ENCODE measurements at places on chromosomes 5 and 9. TPM values are rescaled to one million over a fixed set of nuclear protein-coding genes. Genes with fewer than 3 reads are reported as not detected.
A peak's percentile ranks its signal among the peaks of the same experiment; 100 is the strongest.

The AHRR gene
- total RNA-seq: 24.0 TPM

The GADD45G gene
- 1.8 TPM for total RNA-seq

The CCNI2 gene
- total RNA-seq: 8.4 TPM

The QRFP gene
- total RNA-seq: not detected

The CDC20B gene
- total RNA-seq: not detected

The OLFM1 gene
- not detected for total RNA-seq

The FGD3 gene
- total RNA-seq: 42.9 TPM

- DNase-seq: no peak
These were observed 45.9 kb downstream of the RANBP17 start for GRCh38 chr5:170907758-170908157.

- no peak for DNase-seq
These were observed 3.8 kb upstream of the PRKAA1 start for GRCh38 chr5:40801771-40802562.

GRCh38 chr5:51379331-51379700 is 3.9 kb upstream of the ISL1 start:
- no peak for DNase-seq

GRCh38 chr5:126446498-126447224 is 23.5 kb downstream of the GRAMD2B start:
- peak; percentile 40 for DNase-seq

GRCh38 chr5:143194206-143194605 is 209.3 kb downstream of the NR3C1 start:
- DNase-seq: no peak

- no peak for DNase-seq
These were observed 615.6 kb downstream of the EBF1 start for GRCh38 chr5:158484150-158484549.

GRCh38 chr9:37187292-37187691 is 66.9 kb downstream of the ZCCHC7 start:
- DNase-seq: peak; percentile 9

DNA sequence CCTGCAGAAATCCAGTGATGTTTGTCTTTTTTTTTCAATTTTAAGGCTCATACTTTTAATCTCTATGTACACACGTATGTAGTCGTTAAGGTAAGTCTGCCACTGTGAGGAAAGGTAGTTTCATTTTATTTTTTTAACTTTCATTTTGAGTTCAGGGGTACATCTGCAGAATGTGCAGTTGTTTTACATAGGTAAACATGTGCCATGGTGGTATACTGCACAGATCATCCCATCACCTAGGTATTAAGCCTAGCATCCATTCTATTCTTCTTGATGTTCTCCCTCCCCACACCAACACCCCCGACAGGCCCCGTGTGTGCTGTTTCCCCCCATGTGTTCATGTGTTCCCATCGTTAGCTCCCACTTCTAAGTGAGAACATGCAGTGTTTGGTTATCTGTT is 19.7 kb downstream of the MUSK start:
- no peak for DNase-seq

- peak; percentile 71 for DNase-seq
These were observed 63.1 kb downstream of the CXXC5 start for GRCh38 chr5:139711067-139711905.

DNA sequence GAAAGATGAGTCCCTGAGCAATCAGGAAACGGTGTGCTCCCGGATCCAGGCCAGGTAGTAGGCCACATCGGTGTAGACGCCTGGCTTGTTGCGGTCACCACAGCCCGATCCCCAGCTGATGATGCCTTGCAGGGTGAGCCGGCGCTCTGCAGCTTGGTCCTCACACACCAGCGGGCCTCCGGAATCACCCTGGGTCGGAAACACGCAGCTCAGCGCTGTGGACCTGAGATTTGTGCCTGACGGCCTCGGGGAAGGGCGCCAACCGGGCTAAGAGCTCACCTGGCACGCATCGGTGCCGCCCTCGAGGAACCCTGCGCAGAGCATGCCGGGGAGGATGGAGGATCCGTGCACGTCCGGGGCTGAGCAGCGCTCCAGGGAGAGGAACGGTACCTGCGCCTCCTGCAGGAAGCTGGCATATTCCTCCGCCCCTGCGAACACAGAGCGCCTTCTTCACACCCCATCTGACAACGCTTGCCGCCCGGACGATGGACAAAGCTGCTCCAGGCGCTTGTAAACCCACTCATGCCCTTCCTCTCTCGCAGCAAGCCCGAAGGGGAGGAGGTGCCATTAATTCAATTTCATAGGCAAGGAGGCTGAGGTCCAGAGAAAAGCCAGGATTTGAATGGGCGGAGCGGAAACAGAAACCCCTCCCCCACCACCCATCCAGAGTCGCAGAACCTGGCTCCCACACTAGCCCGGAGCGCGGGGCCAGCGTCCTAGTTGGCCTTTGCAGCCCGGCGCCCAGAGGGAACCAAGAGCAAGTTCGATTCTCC is 2.0 kb upstream of the PFN3 start:
- DNase-seq: peak; percentile 73

- no peak for DNase-seq
These were observed 115.1 kb upstream of the MVB12B start for GRCh38 chr9:126211441-126212074.

DNA sequence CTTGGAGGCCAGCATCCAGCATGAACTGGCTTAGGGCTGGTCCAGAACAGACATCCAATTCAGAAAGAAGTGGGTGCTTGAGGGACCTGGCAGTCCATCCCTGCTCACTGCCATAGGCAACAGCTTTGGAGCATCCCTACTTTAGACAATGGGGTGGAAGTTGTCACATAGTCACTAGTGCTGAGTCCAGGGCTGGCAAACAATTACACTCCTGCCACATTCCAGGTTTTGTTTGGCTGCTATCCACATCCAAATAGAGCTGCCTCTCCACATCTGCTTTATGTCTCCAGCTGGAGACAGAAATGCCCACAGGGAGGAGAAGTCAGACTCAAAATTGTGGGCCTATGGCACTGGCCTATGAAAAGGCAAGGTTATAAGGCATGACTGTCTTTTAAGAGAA is 7.0 kb downstream of the FSTL4 start:
- DNase-seq: no peak

GRCh38 chr9:105373723-105374122 is 74.1 kb upstream of the FSD1L start:
- no peak for DNase-seq

DNA sequence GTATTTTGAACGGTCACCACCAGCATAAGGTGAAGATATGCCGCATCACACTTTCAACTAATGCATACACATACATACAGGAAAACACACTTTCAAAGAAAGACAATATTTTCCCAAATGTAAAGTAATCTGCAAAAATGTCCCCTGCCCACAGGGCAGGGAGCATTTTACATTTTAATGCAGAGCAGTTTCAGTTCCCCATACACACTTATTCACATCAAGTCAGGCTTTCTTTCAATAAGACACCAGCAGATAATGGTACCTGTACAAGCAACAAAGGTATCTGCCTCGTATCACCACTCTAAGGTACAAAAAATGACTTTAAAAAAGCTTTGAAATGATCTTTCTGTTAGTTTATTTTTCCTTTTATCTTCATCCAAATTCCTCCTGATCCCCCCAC is 247.1 kb upstream of the CCNG1 start:
- DNase-seq: no peak

GRCh38 chr5:53342236-53342635 is 138.2 kb upstream of the FST start:
- DNase-seq: no peak

GRCh38 chr9:93477397-93477796 is 24.0 kb upstream of the FAM120AOS start:
- DNase-seq: no peak

- DNase-seq: no peak
These were observed 1.6 kb downstream of the HINT1 start for GRCh38 chr5:131163276-131164119.

DNA sequence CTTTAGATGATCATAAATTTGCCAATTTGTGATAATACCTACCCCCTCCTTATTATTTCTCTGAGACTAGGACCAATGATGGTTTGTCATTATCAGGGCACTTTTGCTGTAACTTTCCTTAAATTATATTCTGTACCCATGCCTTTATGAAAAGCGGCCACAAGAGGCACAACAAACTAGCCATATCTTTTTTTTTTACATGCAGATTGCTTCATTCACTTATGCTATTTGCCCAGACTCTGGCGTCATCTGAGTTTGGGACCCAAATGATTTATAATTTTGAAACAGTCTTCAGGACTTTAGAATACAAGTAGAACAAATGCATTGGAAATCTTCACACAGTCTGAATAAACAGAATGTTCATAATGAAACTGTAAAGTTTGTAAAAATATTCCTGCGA is 408.1 kb downstream of the MAT2B start:
- DNase-seq: no peak

DNA sequence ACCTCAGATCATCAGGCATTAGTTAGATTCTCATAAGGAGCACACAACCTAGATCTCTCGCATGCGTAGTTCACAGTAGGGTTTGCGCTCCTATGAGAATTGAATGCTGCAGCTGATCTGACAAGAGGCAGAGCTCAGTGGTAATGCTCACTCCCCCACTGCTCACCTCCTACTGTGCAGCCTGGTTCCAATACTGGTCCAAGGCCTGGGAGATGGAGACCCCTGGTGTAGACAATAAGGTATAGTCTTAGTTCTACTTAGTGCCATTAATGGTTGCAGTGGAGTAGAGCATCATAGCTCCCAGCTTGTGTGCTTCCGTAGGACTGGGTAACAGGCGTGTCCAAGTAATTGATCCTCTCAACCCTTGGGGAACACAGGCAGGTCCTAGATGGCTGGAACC is 70.4 kb upstream of the ANKRD55 start:
- DNase-seq: no peak

GRCh38 chr9:106684940-106685695 is 177.8 kb upstream of the ZNF462 start:
- no peak for DNase-seq

GRCh38 chr5:112689155-112689909 is 48.4 kb upstream of the APC start:
- DNase-seq: no peak

DNA sequence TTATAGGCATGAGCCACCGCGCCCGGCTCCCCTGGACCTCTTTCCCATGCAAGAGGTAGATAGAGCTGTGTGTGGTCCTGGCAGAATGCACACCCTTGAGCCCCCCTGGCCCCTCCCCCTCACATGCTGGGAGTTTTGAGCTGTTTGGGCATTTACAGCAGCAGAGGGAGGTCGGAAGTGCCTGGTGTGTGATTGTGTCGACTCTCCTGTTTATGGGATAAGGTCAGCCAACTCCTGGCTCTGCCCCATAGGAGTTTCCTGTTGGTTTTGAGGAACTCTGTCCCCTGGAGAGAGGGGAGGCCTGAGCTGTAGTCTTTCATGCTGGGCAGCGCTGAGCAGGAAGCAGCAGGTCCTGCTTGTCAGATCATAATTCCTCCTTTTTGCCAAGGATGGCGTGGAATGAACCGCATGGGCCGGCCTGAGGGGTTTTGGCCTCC is 6.0 kb downstream of the LRRC8A start:
- no peak for DNase-seq

GRCh38 chr5:135173662-135174290 is 139.7 kb upstream of the PITX1 start:
- no peak for DNase-seq

DNA sequence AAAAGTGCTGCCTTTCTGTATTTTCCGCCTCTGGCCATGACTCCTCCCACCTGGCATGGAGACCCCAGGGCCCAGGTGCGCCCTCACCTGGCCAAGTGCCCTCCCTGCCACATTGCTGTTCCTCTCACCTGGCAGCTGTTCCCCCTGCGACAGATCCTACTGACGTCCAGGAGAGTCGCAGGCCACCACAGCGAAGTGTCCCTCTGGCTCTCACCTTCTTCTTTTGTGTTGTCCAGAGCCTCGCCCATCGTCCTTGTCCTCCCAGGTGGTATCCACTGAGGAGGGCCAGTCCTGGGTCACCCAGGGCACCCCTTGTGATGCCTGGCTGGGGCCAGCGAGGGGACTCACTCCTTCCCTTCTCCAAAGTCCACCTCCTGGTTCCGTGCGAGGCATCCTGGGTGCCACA is 2.6 kb downstream of the NKD2 start:
- DNase-seq: peak; percentile 71

- DNase-seq: no peak
These were observed 68.6 kb upstream of the MAP3K1 start for GRCh38 chr5:56746553-56747339.

DNA sequence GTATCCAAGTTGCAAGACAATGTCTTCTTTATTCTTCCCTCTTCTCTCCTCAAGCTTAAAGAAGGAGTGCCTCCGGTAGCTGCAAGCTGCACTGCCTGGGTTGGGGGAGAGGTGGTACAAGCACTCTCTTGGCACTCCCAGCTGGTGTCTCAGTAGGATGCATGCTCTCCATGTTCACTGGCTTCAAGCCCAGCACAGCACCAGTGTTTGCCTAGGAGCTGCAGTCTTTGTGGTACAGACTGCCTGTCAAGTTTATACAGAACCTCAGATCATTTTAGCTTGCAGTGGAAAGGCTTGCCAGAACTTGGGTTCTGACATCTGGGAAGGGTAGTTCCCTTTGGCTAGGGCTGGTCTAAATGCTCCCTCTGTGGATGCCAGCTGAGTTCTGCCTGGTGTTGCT is 505.6 kb downstream of the MAN2A1 start:
- DNase-seq: no peak

DNA sequence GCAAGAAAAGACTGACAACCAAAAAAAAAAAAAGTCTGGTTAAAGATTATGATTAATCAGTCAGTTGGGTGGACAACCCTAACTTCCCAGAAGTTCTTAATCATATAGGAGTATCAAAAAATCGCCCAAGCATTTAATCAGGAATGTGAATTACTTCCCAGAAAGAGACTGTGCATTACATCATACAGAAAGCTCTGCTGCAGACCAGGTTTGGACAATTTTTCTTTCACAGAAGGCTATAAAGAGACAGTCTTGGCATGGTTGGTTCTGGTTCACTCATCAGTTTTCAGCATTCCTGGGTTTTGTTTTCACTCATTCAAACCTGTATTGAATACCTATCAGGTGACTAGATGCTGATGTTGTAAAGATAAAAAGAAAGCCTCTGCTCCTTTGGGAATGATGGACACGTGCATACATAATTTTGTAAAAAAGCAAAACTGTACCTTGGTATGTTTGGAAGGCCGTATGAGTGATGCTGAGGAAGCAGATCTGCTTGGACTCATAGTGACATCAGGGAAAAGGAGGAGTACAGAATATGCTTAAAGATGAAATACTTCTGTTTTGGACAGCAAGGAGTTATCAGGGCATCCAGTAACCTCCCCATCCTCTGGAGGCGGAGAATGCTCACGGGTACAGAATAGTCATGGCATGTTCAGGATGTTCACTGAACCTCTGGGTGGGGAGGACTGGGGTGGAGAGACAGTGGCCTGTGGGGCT is 178.4 kb downstream of the GNA14 start:
- DNase-seq: no peak

All from activated naive CD8-positive, alpha-beta T cell treated with anti-CD3 and anti-CD28 coated beads for 36 hours (primary cell).